Stimulated activated CD4-positive, alpha-beta T cell treated with anti-CD3 and anti-CD28 coated beads, Interleukin-12 subunit alpha, Interleukin-12 subunit beta, amount 100 ng/mL, for 24 hours (primary cell): ENCODE measurements at places on chromosomes 16 and 17.
A peak's percentile ranks its signal among the peaks of the same experiment; 100 is the strongest.

DNA sequence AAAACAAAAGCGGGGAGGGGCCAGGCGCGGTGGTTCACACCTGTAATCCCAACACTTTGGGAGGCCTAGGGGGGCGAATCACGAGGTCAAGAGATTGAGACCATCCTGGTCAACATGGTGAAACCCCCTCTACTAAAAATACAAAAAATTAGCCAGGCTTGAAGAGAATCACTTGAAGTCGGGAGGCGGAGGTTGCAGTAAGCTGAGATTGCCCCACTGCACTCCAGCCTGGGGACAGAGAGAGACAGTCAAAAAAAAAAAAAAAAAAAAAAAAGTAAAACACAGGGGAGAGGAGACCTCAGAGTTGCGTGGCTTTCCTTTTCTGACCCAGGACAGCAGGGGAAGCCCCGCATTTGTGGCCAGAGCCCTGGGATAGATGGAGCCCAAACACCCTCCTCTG is 19.9 kb downstream of the ACTG1 start:
- DNase-seq: no peak

GRCh38 chr17:15233022-15233805 is 31.9 kb downstream of the PMP22 start:
- DNase-seq: no peak

- no peak for DNase-seq
These were observed 34.2 kb downstream of the GJC1 start for GRCh38 chr17:44795928-44796327.

DNA sequence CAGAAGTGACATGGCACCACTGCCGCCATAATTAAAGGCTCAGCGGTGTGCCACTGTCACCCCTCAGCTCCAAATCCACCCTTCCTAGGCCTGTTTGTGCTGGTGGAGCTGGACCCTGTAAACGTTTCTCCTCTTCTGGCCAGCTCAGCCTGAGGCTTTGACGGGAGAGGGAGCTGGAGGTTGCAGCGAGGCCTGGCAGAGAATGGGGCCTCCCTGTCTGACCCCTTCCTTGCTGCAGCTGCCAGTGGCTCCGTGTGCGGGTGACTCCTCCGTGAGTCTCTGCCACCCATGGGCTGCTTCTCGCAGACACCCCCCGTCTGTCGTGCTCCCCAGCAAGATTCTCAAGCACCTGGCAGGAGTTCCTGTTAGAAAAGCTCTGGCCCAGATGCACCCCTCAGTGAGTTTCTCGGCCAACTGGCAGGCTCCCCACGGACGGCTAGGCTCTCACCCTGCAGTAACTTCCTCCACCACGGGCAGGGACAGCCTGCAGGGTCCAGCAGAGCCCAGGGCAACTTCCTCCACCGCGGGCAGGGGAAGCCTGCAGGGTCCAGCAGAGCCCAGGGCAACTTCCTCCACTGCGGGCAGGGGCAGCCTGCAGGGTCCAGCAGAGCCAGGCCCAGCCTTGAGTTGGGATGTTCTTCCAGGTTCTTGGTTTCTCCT is 4.7 kb upstream of the CHMP6 start:
- no peak for DNase-seq

- DNase-seq: no peak
These were observed 82.7 kb upstream of the CREBBP start for GRCh38 chr16:3963203-3963602.

DNA sequence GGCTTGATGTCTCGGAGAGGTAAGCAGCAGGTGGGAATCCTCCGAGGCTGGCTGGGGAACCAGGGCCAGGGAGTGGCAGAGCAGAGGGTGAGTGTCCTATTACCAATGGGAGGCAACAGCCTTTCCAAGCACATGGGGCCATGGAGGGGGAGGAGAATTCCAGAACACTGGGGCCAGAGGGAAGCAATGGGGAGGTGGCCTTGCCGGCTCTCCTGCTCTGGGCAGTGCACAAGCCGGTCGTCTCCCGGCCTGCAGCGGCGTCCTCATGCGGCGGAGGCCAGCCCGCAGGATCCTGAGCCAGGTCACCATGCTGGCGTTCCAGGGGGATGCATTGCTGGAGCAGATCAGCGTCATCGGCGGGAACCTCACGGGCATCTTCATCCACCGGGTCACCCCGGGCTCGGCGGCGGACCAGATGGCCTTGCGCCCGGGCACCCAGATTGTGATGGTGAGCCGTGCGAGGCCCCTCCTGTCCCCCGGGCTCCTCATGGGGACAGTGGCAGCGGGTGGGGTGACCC is 21.9 kb downstream of the SGSH start:
- DNase-seq: no peak

- DNase-seq: no peak
These were observed 224.0 kb downstream of the IRX3 start for GRCh38 chr16:54062361-54063278.

- peak; percentile 8 for DNase-seq
These were observed 43.4 kb upstream of the ICAM2 start for GRCh38 chr17:64063766-64064224.

DNA sequence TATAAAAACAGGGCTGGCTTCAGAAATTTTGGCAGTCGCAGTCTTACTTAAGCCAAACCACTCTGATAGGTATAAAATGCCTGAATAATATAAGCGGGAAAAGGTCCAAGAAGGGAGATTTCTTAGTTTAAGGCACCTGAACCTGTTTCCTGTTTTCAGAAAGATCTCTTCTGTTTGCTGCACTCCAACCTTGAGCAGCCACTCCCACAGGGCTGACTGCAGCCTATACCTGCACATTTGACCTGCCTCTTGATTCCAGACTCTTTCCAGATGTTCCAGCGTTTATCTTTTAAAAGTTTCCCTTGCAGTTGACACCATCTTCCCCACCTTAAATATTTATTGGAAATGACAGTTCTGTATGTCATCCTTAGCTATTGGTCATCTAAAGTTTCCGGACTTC is 132.2 kb downstream of the SKAP1 start:
- DNase-seq: no peak
